ENCODE measurements at places on chromosomes 1 and 21.

- no peak for DNase-seq
These were observed 237.1 kb downstream of the HHIPL2 start for GRCh38 chr1:222310836-222311235.

GRCh38 chr1:41409825-41410224 is 48.6 kb downstream of the FOXO6 start:
- DNase-seq, result no peak

DNA sequence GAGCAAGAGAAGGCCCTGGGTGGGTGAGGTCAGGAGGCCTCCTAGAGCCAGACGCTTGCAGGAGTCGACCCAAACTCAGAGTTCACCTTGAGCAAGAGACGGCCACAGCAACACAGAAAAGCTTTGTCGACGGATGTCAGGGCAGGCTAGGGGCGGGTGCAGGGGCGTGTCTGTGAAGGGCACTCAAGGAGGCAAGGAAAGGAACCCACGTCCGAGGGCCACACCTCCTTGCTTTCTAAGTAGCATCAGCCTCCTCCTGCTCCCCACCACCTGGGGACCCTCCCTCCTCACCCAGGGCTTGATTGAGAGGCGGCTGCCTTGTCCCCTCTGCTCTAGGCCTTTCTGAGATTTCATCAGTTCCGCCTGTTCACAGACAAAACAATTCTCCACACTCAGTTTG is 92.1 kb downstream of the OMA1 start:
- DNase-seq, result no peak

- DNase-seq, result no peak
These were observed 74.8 kb upstream of the ACTL8 start for GRCh38 chr1:17680308-17680707.

GRCh38 chr1:199335496-199335895 is 692.0 kb upstream of the NR5A2 start:
- DNase-seq, result no peak

GRCh38 chr1:161998811-161999210 is 24.9 kb downstream of the OLFML2B start:
- no peak for DNase-seq

GRCh38 chr21:46171585-46171984 is 12.7 kb downstream of the SPATC1L start:
- no peak for DNase-seq

Measured in stimulated activated CD4-positive, alpha-beta T cell treated with anti-CD3 and anti-CD28 coated beads, Interleukin-15, amount 100 ng/mL, for 1 hour (primary cell).